Stimulated activated CD8-positive, alpha-beta memory T cell treated with anti-CD3 and anti-CD28 coated beads, Interleukin-7, amount 100 ng/mL, for 1 hour (primary cell): ENCODE measurements at places on chromosomes 1 and 21.

- no peak for DNase-seq
Observed at GRCh38 chr1:152053375-152053774, 16.6 kb upstream of the S100A11 start.

- no peak for DNase-seq
Observed at GRCh38 chr1:34828611-34829010, 30.9 kb downstream of the SMIM12 start.

- DNase-seq, result no peak
Observed at GRCh38 chr1:220243947-220244346, 28.3 kb downstream of the RAB3GAP2 start.

DNA sequence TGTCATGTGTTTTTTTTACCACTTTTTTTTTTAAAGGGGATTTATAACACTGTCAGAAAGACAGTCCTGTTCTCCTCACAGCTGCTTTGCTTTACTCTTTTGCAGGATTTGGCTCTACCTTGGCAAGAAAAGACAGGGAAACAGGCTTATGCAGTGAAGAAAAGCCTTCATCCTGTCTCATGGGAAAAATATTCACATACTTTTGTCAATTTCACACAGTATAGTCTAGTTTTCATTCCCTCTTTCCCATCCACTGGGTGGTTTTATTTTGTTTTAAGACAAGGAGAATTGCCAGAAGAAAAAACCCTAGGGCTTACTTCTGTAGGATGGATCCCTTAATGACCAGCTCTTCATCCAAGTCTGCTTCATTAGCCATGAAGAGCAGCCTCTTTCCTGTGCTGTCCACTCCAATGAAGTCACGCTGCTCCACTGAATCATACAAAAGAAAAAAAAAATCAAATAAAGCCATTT, 60.0 kb downstream of the EIF2B3 start:
- DNase-seq, result no peak

DNA sequence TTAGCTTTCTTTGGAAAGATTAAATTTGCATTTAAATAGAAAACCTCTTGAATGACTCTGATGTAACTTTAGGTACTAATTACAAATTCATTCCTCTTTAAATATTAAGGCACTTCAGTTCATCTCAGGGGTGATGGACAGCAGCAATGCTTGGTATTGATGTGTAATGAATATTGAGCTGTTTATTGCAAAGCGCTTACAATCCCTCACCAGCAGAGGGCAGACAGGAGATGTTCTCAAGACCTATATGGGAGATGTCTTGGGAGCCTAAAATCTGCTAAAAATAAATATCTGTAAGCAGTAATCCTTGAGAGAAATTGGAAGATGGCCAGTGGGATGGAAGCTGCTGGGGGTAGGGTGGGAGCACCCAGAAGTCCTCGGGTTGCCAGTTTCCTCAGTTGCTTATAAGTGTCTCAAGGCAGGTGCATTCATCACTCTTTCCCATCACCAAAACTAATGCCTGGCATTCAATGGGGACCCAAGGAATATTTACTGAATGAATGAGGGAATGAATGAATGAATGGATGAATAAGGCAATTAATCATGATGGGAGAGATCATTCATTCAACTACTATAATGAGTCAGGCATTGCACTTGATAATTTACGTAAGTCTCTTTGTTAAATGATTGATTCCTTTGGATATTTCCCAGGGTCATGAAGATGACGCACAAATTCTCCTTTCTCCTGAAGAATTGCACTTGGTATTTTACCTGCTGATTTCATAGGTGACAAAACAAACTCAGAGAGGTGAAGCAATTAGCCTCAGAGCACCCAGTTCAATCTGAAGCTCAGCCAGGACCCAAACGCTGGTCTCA, 2.3 kb downstream of the KLHDC8A start:
- DNase-seq, result peak; percentile 25

DNA sequence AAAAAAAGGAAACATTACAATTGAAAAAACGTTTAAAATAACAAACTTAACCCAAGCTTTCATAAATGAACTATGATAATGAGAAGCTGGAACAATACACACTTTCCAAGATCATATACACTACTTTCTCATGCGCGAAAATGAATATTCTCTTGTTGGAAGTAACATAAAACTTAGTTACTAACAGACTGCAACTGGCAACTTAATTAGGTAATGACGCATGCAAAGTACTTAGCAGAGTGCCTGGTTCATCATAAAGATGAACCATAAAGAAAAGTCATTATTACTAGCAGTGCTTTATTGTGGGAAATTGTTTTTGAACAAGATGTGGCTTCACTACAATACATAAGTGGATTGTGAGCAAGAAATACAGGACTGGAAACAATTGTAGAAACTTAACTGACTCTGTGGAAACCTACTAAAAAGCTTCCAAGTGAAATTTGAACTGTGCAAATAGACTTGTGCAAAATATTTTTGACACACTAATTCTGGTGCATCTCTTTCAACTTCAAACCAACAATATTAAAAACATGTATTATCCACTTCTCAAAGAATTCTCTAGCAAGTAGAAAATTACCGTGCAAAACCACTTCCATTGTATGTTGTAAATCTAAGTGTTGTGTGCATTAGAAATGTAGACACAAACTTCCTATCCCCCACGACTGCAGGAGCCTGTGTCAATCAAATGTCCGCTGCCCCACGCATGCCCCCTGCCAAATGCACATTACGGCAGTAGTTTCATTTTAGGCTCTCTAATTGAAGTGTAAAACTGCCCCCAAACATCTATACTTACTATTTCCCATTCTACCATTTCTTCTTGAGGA, 2.0 kb downstream of the ARHGAP29 start:
- no peak for DNase-seq

GRCh38 chr1:213617133-213617532, 370.6 kb upstream of the PROX1 start:
- no peak for DNase-seq

GRCh38 chr1:31434101-31434871, 21.3 kb downstream of the SERINC2 start:
- DNase-seq, result no peak

GRCh38 chr1:236206548-236206947, 64.2 kb downstream of the GPR137B start:
- no peak for DNase-seq

- no peak for DNase-seq
Observed at GRCh38 chr1:76371941-76372340, 297.4 kb downstream of the ST6GALNAC3 start.

DNA sequence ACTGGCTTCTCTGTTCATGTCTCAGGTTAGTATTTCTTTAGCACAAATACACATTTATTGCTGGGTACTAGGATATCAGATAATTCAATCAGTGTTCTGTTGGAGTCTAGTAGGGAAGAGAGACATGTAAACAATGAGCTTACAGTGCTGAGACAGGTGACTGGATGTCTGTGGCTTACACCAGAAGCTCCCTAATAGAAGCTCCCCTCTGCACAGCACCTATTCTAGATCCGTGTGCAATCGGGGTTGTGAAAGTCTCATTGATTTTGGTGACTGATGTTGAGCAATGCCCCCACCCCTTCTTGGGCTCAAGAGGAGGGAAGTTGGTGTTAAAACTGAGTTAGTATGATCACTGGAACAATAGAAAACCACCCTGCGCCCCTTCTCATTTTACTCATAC, 279.2 kb downstream of the RPS6KC1 start:
- no peak for DNase-seq

DNA sequence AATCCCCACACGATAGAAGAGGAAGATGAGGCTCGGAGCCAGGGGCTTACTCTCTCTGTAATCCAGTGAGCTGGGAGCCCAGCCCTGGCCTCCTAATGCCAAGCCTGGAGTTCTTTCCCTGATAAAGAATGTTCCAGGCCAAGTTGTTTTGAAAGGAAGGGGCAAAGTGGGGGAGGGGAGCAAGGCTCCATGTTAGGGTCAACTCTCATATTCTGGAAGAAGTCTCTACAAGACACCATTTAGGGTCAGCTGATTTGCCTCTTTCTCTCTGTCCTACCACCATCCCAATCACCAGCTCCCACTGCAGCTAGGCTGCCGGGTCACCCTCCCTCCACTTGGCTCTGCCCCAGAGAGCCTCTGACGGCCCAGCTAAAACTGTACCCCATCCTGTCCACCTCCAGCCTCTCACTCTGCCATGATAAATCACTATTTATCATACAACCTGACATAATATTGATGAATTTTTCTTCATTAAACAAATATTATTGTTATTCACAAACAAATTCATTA, 95.0 kb downstream of the GLIS1 start:
- DNase-seq, result no peak

- no peak for DNase-seq
Observed at GRCh38 chr21:37075214-37075770, 2.2 kb downstream of the TTC3 start.

GRCh38 chr1:20739225-20739624, 6.7 kb upstream of the SH2D5 start:
- DNase-seq, result no peak

GRCh38 chr1:156104065-156104810, 10.3 kb upstream of the LMNA start:
- DNase-seq, result no peak

- DNase-seq, result no peak
Observed at GRCh38 chr1:3186526-3186921, 117.5 kb downstream of the PRDM16 start.

GRCh38 chr1:153670859-153671627, at the start of gene ILF2:
ILF2 (minus strand) TSS chr1:153670993; CDS start chr1:153670922, 71 bp downstream.
- peak; percentile 89 for DNase-seq

- DNase-seq, result no peak
Observed at GRCh38 chr1:27760426-27760825, 12.6 kb upstream of the STX12 start.

GRCh38 chr1:29579821-29580425, 343.6 kb downstream of the PTPRU start:
- no peak for DNase-seq

- DNase-seq, result no peak
Observed at GRCh38 chr1:3698660-3699408, 46.5 kb downstream of the TP73 start.

- DNase-seq, result no peak
Observed at GRCh38 chr1:31725777-31726535, 22.1 kb upstream of the COL16A1 start.

DNA sequence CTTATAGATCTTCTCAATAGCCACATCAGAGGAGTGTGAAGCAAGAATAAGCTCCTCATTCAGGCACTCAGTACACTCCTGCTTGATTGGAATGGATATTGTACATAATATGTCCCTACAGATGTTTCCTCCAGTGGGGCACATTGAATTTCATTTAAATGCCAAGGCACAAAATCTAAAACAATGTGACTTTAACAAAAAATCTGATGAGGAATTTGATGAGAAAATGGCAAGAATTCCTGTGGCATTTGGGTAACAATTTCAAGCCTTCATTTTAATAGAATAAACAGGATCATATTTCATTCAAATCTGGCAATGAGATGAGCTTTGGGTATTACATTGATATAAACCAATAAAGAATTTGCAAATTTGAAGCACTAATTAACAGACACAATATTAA, 307.7 kb upstream of the PKN2 start:
- DNase-seq, result no peak

GRCh38 chr1:161217831-161218230, 2.7 kb downstream of the FCER1G start:
- DNase-seq, result no peak

DNA sequence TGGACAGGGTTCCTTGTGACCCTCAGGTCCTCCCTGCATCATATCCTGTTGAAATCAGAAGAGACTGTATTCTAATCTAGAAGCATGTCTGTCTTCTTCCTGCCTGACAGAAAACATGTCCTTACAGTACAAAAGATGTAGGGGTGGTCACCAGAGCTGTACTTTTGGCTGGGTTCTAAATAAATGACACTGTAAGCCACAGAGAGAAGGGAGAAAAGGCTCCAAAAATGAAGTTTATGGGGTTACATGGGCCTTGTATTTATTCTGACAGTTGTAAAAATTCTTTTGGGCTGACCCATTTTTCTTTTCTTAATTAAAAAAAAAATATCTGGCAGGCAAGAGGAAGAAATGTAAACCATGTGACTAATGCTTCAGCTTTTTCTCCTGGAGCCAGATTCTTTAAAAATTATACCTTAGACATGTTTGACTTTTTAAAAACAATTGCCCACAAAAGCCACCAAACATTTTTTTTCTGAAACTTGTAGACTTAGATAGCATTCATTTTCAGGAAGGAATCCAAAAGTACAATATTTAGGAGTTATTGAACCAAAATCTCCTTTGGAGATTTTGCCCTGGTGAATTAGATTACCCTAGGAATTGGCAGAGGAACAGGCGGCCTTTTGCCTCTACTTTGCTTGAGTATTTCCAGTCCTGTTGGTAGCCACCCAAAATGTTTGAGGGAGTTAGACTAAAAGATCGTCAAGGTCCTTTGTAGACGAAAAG, 17.1 kb downstream of the RGL1 start:
- no peak for DNase-seq

- DNase-seq, result no peak
Observed at GRCh38 chr1:247210062-247210375, 38.2 kb upstream of the ZNF124 start.

DNA sequence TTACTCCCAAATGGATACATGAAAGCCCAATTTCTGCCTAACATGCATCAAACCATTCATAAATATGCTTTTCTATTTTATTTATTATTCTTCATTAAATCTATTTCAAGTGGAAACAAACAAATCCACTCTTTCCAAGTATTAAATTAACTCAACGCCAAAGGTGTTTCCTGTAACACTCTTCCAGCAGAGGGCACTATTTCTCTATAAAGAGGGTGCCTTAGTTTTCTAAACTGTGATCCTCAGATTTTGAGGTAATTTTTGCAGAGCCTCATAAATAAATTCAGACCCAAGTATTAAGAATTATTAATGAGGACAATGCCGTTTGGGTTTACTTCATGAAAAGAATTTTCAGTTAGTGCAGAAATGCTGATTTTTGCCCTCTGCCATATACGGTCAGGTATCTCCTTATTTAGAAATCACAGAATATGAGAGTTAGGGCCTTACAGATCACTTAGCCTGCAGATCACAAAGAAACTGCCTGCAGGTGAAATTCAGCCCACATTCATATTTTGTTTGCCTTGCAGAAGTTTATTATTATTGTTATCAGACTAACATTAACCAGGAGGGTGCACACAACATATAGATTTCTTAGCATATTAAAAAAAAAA, 40.1 kb upstream of the MYSM1 start:
- no peak for DNase-seq

DNA sequence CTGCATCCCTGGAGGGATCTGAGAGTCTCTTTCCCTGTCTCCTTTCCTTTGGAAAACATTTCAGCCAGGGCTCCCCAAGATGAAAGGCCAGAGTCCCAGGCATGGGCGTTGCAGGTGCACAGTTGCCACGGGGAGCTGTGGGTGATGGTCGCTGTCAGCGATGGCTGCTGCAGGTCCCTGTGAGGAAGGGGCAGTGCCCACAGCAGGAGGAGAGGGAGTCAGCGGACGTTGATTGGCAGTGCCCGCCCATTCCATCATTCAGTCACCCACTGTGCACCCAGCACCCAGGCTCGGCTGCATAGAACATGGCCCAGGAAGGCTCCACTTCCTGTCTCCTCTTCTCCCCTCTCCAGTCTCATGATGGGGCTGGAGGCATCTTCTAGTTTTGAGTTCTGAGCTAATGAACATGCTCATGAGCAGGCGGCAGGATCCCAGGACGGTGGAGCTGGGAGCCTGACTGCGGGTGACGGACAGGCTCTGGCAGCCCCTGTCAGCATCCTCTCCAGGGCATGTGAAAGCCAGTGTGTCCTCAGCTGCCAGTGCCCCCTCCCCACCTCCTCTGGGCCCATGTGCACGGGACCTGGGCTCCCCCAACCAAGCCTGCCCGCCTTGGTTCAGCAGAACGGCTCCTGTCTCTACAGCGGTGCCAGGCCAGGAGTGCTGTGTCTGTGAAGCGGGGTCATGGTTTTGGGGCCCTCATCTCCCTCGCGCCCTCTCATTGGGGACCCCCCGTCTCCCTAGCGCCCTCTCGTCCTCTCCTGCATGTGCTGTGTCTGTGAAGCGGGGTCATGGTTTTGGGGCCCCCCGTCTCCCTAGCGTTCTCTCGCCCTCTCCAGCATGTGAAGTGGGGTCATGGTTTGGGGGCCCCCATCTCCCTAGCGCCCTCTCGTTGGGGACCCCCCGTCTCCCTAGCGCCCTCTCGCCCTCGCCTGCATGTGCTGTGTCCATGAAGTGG, 24.5 kb downstream of the COL18A1 start:
- no peak for DNase-seq
